ENCODE measurements at places on chromosomes 7 and 10.
A peak's percentile ranks its signal among the peaks of the same experiment; 100 is the strongest.

DNA sequence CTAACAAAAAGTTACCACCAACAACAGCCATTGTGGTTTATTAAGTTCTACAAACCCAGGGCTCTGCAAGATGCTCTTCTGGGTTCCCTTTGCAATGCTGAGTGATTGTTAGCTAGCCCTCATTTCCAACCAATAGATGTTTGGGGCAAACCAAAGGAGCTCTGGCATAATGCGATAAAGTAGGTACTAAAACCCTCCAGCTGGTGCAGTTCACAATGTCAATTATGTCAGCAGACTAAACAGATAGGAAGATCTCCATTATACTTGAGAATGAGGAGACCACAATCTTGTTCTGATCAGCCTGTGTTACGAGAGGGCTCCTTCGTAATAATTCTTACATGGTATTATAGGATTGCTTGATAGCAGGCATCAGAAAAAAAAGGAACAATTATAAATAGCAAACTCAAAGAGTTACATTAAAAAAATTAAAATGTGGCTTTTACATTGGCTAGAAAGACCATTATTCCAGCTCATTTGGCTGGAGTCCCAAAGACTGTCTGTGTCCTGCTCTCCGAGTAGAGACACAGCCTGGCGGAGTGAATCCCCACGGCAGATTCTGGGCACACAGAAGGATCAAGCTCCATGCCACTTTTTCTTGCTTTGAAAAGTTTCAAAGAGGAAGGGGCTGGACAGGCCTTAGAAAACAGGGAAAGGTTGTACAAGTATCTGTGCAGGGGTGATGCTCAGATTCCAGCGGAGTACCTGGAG, 93.8 kb downstream of the ZRANB1 start:
- DNase-seq, result no peak

DNA sequence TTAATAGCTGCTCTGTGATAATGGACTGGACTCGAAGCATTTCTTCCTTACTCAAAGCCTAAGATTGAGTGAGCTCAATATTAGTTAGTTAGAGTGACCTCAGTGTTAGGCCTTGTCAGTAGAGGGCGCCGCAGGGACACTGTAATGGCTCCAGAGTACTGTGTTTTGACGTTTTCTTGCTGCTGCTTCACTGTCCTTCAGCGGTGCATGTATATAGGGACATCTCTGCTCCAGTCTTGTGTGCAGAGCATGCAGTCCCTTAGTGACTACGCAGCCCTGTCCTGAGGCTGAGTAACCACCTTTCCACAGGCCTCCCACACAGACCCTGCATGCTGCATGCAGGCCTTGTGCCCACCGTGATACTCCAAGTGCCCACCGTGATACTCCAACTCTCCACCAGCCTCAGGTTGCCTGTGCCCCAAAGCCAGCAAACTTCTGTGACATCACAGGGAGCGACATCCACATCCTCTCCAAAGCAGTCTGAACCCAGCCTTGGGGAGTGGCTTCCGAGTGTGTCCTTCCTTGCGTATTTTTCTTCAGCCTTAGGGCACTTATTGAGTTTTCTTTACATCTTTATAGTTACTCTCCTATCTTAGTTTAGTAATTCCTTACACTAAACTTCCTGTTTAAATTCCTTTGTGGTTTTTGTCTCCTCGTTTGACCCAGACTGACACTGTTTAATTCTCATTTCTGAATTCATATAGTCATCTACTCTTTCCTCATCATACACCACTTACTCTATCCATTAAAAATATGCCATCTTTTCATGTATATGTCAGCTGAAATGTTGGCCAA, 118.2 kb downstream of the JAZF1 start:
- DNase-seq, result peak; percentile 75

- DNase-seq, result no peak
Observed at GRCh38 chr10:100826983-100827818, 81.8 kb downstream of the PAX2 start.

DNA sequence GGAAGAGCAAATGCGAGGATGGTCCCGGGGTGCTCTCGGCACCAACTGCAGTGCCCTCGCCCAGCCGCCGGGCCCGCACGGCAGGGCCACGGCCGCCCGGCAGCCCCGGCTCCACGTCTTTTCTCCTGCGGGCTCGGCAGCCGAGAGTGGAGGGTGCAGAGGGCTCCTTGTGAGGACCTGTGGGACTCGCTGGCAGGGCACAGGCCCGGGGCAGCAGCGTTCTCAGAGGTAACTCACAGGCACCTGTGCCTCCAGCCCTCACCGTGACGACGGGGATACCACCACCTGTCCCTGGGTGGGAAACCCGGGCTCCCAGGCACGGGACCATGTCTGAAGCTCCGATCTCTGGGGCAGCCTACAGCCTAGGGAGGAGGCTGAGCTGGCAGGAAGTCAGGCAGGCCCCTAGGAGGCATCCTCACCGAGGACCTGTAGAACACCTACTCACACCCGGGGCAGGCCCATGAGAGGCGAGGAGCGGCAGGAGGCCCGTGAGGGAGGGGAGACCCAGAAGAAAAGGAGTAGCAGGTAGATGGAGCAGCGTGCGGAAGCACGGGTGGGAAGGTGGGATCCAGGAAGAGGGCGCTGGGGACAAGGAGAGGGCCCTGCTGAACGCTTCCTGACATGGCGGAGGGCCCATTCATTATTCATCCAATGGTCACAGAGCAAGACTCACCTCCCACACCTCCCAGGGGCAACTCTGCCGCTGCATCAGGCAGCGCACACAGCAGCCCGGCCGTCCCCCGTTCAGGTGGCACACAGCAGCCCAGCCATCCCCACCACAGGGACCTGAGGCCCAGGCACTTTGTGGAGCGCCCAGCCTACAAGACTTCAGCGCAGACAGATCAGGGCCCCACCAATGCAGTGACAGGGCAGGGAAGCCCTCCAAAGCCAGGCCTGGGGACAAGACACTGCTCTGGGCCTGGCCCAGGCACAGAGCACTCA, 244.9 kb downstream of the MAD1L1 start:
- no peak for DNase-seq

- peak; percentile 54 for DNase-seq
Observed at GRCh38 chr10:102917314-102917961, 656 bp upstream of the CNNM2 start.

GRCh38 chr7:135900065-135900546, 77.1 kb downstream of the MTPN start:
- no peak for DNase-seq

- peak; percentile 97 for DNase-seq
Observed at GRCh38 chr7:73894733-73895551, 34.0 kb downstream of the TMEM270 start.

GRCh38 chr7:87188930-87189329, 30.6 kb downstream of the TMEM243 start:
- no peak for DNase-seq

DNA sequence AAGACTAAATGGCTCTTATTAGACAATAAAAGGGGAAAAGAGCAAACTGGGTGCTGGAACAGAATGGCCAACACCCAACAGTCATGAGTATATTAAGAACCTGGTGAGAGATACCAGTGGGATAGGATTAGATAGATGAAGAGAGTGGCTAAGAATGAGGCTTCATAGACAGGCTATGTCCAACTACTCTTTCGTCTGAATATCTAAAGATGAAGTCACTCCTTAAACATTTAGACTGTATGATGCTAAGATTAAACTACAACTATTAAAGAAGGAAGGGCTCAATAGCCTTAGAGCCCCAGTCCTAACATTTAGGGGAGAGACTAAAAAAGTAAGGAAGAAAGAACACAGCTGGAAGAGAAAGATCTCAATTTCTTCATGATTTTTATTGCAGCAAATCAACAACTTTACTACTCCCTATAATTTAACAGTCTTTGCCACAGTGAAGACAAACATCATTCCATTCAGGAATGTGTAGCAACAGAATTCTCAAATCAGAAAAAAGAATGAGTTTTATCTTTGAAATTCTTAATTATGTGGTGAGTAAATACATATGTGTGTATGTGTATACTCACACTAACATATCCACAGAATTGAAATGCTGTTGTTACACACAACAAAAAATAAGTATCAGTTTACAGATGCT, 45.6 kb downstream of the CACNA2D1 start:
- no peak for DNase-seq

DNA sequence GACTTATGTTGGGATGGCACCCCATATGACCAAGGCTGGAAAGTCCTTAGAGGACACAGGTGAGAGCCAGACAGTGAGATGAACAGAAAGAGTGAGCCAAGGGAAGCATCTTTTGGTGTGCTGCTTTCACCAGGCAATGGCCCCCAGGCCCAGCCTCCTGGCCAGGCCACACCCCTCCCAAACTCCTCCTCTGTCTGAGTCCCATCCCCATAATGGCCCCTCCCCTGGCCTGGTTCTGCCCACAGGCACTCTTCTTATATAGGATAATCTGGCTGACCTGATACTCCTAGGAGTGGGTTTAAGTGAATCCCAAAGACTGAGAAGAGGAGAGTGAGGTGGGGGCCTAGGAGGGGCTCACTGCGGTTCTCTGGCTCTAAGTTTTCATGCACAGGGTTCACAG, 252.5 kb downstream of the RPS24 start:
- no peak for DNase-seq

DNA sequence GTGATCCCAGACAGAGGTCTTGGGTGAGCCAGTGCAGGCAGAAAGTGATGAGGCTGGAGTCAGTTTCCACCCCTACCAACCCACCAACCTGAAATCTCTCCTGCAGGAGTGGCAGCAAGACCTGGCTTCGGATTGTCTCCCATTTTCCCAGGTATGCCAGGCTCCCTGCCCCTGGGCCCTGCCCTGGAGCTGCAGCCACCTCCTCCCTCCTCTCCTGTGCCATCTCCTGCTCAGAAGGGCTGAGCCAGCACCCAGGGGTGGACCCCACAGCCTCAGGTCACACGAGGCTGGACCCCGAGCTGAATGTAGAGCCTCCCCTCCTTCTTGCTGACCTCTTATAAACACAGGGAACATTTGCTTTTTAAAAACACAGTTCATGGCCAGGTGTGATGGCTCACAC, 17.0 kb upstream of the LIMK1 start:
- no peak for DNase-seq

- peak; percentile 9 for DNase-seq
Observed at GRCh38 chr10:73060738-73061635, 35.7 kb downstream of the P4HA1 start.

DNA sequence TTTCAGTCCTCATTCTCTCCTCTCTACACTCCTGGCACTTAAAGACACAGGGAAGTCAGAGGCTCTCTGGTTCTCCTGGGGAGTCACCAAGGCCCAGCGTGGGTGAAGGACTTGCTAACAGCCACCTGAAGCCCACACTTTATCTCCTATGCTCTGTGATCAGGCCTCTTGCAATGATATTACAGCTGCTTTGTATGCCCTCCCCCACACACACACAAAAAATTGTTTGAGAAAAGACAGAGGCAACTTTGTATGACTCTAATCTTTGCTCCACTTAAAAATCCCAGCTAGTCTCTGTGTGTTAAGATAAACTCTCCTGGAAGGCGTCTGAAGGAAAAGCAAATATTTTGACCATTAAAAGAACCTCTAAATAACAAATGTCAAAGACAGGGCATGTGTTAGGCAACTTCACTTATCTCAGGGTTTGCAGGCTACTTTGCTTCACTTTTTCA, 507.2 kb downstream of the TNS3 start:
- DNase-seq, result no peak

DNA sequence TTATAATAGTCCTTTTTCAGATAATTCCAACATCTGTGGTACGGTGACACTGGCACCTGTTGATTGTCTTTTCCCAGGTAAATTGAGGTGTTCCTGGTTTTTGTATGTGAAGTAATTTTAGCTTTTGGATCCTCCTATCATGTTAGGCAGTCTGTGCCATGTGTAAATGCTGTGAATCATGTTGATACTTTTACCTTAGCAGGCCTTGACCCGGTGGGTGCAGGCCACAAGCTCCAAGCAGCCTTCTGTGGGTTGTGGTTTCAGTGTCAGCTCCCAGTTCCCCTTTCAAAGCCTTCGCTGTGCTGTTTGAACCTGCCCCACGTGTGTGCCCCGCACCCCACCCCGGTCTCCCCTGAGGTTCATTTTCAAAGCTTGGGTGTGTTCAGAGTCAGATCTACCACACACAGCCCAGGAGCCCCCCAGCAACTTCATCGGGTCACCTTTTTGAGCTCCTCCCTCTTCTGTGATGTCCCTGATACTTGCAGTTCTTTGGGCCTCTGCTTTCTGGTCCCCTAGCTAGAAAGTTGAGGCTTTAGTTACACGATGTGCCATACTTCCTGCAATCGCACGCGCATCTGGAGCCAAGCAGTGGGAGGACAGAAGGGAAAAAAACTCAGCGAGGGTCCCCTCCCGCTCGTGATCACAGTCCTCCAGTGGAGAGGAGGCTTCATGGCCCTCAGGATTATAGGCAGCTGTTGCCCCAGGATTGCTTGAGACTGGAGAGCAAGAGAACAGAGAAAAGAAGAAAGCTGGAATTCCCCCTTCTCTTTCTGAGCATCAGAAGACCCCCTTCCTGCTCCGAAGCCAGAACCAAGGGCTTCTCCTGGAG, 8.7 kb upstream of the BHLHA15 start:
- DNase-seq, result no peak

- peak; percentile 34 for DNase-seq
Observed at GRCh38 chr10:51007781-51008180, 66.5 kb upstream of the PRKG1 start.

- no peak for DNase-seq
Observed at GRCh38 chr7:9217204-9217603, 783.8 kb downstream of the NXPH1 start.

- DNase-seq, result no peak
Observed at GRCh38 chr10:89076120-89076519, 85.5 kb downstream of the FAS start.

- no peak for DNase-seq
Observed at GRCh38 chr7:363626-364025, 73.7 kb downstream of the FOXL3 start.

GRCh38 chr10:63628526-63629362, 107.5 kb downstream of the REEP3 start:
- DNase-seq, result no peak

DNA sequence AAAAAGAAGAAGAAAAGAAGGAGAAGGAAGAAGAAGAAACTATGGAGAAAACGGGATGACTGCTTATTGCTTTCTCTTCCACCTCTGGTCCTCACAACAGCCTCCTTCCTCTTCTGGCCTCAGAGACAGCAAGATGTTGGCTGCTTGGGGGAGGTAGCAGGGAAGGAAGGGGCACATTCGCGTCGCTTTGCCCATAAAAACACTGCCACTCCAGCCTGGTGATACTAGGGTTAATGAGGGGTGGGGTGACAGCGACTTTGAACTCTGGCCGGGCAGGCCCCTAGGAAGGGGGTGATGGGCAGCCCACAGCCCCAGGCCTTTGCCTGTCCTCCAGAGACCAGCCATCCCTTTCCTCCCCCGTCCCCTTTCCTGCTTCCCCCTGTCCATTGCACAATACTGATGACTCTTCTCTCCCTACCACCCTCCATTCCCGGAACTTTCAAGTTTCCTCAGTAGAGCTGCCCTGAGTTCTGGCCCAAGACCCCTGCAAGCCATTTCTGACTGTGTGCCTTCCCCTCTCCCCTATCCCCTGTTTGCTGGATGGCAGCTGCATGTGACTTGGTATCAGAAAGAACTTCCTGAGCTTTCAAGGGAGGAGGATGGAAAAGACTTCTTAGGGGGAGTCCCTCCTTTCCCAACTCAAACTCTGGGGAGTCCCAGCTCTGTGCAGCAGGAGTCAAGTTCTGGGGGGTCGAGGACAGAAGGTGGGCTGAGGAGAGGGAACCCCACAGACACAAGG, 2.2 kb upstream of the CUEDC2 start:
- peak; percentile 40 for DNase-seq

GRCh38 chr7:25855854-25856782, 295.9 kb upstream of the NFE2L3 start:
- DNase-seq, result no peak
